ENCODE measurements at places on chromosomes 5 and 9. TPM values are rescaled to one million over a fixed set of nuclear protein-coding genes. Genes with fewer than 3 reads are reported as not detected.

DNA sequence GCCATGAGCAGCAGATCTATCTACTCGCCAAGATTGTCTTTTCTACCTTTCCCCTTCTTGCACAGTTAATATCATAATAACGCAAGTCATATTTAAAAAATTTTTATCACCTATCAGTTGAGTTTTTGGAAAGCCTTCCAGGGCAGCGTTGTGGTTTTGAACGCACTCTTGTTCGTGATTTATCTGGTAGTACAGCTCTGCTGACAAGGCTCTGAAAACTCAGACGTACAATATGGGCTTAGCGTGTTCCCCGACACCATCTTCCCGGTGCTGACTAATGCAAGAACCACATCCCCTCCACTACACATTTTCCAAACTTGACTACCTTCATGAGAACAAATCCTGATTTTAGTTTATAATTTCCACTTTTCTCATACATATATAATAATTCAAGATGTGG is 1.6 kb upstream of the NFIL3 start:
- DNase-seq = no peak

GRCh38 chr5:10153808-10154537 is 95.7 kb downstream of the ATPSCKMT start:
- no peak for DNase-seq

GRCh38 chr9:79623799-79624721 is 52.3 kb downstream of the TLE4 start:
- DNase-seq = peak; percentile 64

GRCh38 chr9:107237873-107238272 is 45.2 kb upstream of the RAD23B start:
- no peak for DNase-seq

- no peak for DNase-seq
These were observed 186.0 kb upstream of the ADRA1B start for GRCh38 chr5:159730285-159730684.

- peak; percentile 90 for DNase-seq
These were observed 269.4 kb upstream of the PTGER4 start for GRCh38 chr5:40410231-40410861.

- DNase-seq = no peak
These were observed 2.8 kb downstream of the ST6GALNAC6 start for GRCh38 chr9:127896395-127897192.

- no peak for DNase-seq
These were observed 120.3 kb upstream of the LHFPL2 start for GRCh38 chr5:78768781-78769380.

DNA sequence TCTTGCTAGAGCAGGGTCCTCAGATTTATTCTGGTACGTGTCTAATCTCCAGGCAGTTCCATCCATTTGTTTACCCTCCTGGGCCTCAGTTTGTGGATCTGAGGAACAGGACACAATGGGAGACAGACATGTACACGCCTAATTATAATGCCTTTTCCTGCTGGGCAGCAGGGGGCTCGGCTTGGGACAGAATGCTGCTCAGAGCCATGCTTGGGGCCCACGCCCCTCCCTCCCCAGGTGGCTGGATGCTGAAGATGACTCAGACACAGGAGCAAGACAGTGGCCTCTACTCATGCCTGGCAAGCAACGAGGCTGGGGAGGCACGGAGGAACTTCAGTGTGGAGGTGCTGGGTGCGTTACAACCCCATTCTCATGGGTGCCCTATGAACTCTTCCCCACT is 72.7 kb upstream of the ASS1 start:
- DNase-seq = no peak

DNA sequence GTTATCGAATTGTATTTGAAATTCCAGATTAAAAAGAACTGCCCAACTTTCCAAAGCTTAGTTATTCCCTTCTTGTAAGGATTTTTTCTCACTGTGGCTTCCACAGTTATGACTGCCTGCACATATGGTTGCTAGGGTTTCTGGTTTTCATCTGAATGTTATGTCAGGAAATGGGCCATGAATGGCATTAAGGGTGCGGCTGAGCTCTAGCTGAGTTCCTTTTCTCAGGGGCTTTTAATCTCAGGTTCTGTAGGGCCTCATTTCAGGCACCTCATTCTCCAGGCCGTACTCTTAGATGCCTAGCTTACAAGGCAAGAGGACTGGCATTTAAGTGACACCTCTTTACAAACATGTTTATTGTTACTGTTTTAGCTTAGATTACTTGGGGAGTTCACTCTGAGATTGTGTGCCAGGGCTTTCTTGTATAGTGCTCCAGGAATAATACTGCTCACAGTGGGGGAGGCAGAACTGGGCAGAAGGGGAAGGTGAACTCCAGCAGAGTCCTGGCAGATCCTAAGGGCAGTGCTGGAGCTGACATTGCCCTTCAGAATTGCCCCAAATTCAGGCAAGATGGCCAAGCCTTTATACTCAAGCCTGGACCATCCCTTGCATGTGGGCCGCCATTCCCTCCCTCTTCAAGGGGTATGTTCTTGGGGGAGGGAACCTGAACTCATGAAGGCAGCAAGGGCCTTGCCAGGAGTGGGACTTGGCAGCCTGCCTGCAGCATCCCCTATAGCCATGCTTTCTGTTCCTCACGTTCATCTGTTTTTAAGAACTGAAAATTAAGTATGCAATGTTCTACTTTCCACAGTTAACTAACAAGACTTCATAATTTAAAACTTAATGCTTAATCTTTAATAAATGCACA is 111.5 kb downstream of the KDM4C start:
- no peak for DNase-seq

DNA sequence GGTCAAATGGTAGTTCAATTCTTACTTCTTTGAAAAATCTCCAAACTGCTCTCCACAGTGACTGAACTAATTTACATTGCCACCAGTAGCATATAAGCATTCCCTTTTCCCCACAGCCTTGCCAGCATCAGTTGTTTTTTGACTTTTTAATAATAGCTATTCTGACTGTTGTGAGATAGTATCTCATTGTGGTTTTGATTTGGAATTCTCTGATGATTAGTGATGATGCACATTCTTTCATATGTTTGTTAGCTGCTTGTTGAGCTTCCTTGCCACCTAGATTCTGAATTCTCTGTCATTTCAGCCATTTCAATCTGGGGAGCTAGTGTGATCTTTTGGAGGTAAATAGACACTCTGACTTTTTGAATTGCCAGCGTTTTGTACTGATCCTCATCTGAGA is 24.0 kb downstream of the CDK20 start:
- no peak for DNase-seq

DNA sequence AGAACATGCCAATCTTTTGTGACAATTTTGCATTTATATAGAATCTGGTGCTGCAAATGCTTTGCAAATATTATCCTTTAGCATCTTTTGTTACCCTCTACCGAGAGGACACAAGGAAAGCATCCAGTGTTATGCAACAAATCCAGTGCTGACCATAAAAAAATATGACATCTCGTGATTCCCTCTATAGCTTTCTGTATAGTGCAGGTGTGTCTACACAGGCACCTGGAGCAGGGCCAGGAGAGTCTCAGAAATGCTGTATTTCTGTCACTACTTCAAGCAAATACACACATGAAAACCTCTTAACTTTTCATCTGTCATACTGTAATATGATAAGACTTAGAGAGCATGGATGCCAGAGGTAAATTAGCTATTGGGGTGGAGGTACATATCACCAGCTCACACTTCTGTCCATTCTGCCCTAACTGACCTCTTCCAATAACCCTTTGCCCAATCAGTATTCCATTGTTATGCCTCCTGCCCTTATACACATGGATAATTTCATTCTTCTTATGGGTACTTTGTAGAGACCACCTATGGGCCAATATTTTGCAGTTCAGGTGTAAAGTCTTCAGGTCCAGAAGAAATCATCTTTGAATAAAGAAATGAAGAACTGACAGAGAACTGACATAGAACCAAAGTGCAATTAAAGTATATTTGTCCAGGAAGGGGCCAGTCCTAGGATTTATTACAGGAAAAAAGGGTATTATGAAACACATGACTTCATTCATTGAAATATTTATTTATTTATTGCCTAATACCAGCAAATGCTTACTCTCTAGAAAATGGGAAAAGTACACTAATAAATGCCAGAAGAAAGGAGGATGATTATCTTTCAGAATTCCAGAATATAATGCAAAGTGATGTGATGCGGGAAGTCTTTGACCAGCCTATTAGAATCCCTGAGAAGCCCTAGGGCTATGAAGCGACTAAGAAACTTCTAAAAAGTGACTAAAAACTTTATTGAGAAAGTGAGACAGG is 106.5 kb downstream of the EPB41L4A start:
- DNase-seq = no peak

DNA sequence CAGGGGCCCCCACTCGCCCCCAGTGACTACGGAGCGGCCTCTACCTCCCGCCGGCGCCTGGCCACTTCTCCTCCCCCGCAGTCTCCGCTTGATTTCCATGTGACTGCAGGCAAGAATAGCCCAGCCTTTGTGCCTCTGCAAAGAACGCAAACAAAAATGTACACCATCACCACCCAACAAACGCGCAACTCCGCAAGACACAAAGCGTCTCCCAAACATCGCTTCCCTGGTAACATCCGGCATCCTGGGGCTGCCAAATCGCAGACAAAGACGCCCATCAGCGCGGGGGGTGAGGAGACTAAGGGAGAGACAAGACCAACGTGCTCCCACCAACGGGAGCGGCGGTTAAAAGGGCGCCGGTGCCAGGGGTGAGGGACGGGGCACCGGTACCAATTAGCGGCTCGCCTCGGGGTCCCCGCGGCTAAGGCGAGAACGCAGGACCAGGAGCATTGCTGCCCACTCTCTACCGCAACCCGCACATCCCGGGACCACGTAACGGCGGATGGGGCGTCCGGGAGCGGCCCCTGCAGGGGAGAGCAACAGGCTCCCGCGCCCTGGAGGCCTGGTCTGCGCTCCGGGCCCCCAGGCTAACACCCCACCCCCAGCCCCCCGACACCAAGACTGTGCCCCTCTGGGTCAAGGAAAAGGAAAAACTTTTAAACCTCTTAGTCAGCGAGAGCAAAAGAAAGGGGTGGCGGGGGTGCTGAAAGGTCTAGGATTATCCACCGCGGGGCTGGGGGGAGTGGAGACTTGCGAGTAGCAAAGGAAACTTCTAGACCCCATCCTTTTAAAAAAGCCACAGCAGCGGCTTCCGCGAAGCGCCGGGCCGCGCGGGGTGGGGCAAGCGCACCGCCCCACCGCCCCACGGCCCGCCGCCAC is 885 bp downstream of the MPDZ start:
- DNase-seq = no peak

GRCh38 chr9:33167972-33168461 is 881 bp upstream of the B4GALT1 start:
- peak; percentile 21 for DNase-seq

DNA sequence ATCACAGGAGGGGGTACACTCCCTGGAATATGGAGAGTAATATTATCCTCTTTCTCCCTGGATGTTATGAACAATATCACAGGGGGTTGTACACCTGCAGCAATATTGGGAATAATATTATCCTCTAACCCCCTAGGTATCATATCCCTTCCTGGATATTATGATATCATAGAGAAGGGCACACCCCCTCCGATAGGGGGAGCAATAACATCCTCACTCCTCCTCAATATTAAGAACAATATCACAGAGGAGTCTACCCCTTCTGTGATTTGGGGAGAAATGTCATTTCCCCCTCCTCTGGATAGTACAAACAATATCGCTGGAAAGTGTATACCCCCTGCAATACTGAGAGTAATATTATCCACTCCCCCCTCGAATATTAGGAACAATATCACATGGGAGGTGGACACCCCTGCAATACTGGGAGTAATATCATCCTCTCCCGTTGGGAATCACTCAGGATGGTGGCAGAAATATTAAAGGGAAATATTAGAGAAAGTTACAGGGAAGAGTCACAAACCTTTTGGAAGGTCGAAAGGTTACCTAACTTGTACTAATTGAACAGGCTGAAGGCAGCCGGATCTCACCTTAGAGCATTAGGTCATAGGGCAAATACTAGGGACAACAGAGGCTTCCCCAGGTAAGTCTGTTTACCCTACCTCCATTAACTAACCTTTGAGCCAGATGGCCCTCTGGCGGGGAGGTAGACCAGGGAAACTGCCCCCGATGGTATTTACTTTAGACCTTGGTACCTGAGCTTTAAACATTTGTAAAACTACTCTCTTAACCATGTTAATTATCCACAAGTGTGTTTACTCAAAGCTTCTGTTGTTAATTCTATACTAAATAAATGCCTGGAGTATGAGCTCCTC is 57.5 kb upstream of the FREM1 start:
- DNase-seq = no peak

DNA sequence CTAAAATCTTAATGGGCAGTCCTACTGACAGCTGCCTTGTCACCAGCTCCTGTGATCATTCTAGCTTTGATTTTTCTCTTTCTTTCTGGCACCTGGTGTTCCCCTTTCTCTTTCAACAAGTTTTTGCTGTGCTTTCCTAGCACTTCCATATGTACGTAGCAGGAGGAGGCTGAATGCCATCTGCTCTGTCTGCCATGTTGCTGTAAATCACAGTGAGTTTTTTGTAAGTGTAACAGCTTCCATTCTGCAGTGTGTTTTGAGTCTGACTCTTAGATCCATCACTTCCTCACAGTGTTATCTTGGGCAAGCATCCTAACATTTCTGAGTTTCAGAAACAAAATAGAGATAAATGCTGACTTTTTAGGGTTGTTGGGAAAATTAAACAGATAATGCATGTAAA is 247.9 kb downstream of the DOCK8 start:
- no peak for DNase-seq

DNA sequence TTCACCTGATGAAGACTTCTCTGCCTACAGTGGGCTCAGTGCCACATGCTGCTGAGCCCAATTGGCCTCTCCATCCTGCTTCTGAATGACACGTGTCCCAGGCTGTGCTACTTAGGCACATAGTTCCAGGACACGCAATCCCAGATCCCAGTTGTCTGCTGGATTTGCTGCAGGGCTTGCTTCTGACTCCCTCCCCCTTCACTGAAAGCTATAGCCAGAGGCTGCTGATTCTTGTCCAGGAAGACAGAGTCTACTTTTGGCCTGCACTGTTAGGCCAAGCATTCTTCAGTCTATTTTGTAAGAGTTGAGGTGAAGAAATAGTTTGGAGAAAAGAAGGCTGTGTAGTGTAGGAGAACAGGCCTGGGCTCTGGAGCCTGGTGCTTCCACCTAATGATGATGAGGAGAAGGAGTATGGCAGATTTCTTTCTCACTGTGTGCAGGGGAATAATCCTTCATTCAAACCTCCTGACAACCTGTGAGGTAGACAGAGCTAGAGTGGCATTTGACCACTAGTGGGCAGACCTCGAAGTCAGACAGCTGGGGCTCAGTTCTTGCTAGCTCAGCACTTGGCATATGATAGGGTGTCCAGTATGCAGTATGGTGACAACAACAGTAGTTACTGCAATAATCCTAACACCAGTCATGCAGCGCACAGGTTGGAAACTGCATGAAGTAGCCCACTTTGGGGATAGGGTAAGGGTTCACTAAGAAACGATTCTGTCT is 19.5 kb upstream of the ASPN start:
- DNase-seq = no peak

SLC36A2 gene
- total RNA-seq = not detected

GFI1B gene
- not detected for total RNA-seq

FGD3 gene
- 56.5 TPM for total RNA-seq

ANKRD18B gene
- not detected for total RNA-seq

PCDHGB7 gene
- not detected for total RNA-seq

NR6A1 gene
- total RNA-seq = 3.0 TPM

BSPRY gene
- total RNA-seq = 1.4 TPM

WNK2 gene
- total RNA-seq = 0.20 TPM
